ENCODE measurements at places on chromosomes 1 and 21.

GRCh38 chr1:115534106-115534505 is 107.7 kb upstream of the VANGL1 start:
- no peak for DNase-seq

- no peak for DNase-seq
These were observed 109.1 kb downstream of the HHAT start for GRCh38 chr1:210437781-210438180.

DNA sequence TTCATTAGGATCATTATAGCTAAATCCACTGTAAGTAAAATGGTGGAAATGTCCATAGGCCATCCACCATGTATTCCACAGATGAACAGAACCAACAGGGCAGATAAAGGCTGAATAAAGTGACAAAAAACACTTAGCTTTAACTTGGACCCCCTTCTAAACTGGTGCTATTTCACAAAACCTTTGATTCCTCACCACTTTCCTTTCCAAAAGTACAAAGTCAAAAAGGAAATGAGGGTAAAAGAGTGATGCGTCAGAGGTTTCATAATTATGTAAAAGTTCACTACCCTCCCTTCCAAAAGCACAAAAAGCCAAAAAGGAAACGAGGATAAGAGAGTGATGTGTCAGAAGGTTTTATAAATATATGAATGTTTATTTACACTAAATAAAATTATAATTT is 172.2 kb downstream of the TBX15 start:
- DNase-seq: no peak

GRCh38 chr1:42938645-42939615 is 19.7 kb downstream of the SLC2A1 start:
- DNase-seq: no peak

GRCh38 chr1:94783342-94784189 is 36.6 kb upstream of the SLC44A3 start:
- DNase-seq: no peak

DNA sequence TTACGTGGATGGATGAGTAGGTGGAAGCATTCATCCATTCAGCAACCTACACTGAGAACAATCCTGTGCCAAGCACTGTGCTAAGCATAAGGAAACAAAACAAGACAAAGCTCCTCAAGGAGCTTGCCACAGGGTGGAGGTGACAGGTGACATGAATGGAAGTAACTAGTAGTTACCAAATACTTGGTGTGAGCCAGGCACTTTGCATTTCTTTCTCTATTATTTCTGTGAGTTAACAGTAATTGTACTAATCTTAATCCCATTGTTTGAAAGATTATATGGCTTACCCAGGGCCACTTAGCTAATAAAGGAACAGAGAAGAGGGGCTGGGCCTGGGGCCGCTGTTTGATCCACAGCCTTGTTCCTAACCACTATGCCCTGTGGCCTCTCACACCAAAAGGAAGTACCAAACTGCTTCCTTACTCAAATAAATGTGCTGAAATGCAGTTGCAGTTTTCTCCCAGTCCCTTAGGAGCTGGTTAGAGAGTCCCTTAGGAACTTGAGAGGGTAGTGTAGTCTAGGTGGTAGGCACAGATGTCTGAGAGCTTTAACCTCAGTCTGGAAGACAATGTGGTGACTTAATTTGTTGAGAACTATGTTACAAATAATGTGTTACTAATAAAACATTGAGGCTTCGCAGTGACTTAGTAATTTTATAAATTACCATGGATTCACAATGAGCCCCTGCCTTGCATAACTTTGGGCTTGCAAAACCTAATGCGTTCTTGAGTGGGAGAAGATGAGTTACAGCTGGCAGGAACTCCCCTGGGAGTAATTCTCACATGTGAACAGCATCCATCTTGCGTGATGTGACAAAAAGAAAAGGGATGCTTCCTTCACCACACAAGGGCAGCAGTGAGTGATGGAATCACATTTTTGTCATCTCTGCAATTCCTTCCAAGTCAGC is 69.8 kb downstream of the MPZL1 start:
- no peak for DNase-seq

GRCh38 chr1:159889821-159890252 is 10.1 kb downstream of the CFAP45 start:
- DNase-seq: no peak

GRCh38 chr1:14773396-14774025 is 175.0 kb downstream of the KAZN start:
- no peak for DNase-seq

DNA sequence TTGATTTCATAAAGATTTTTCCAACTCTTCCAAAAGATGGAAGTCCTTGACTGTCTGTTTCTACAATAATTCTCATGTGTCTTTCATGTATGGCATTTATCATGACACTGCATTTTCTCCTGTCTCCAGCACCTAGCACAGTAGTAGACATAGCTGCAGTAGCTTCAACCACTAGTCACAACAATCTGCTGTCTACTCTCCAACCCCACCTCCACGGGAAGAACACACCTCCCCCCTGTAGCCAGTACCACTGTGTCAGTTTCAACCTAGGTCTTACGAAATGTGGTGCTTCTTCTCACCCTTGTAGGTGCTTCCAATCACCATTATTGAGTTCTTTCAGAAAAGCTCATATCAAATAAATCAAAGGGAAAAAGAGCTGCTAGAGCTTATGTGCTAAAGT is 425.1 kb upstream of the ADAMTS5 start:
- DNase-seq: no peak

DNA sequence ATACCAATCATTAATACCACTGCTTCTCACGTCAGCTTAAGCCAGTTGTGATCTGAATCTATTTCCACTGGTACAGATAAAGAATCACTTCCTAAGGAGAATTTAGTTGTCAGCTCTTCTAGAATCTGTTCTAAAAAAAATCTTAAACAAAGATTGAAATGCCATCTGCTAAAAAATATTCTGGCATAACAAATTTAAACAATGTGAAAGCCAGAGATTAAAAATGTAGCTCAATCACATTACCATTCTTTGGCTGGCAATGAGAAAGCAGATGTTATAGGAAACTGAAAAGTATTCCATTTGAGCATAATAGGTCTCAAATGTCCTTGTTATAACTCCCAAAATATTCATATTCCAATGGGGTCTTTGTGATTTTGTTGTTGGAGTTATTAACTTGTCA is 21.7 kb upstream of the LRRC8B start:
- DNase-seq: no peak

GRCh38 chr1:99554727-99555126 is 91.2 kb upstream of the PALMD start:
- DNase-seq: no peak

- DNase-seq: no peak
These were observed 60.1 kb downstream of the DIPK1A start for GRCh38 chr1:92901126-92901525.

GRCh38 chr1:81549588-81550127 is 251.1 kb upstream of the ADGRL2 start:
- no peak for DNase-seq

DNA sequence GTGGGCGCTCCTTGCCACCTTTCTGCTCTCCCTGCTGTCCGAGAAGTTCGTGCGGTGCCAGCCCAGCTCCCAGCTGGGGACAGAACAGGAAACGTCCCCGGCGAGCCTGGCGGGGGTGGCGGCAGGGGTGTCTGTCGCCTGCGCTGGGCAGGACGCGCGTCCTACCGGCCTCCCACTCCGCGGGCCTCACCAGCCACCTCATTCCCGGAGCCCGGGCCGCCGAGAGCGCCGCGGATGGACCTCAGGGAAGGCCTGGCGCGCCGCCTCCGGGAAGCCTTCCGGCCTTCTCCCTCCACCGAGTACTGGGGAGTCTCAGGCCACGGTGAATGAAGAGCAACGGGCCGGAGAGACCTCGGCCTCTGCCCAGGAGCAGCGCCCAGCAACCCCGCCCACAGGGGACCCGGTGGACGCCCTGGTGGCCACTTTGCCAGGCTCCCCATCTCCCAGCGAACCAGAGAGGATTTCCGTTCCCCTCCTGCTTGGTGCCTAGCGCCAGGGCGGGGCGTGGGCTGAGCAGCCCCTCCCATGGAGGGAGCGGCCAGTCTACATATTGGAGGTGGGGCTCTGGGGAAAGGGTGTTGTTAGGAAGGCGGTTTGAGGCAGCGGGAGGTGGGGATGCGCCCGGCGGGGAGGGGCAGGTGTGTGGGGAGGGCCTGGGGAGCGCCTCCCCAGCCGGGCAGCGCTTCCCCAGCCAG is 9.5 kb upstream of the TNFRSF14 start:
- DNase-seq: peak; percentile 70

DNA sequence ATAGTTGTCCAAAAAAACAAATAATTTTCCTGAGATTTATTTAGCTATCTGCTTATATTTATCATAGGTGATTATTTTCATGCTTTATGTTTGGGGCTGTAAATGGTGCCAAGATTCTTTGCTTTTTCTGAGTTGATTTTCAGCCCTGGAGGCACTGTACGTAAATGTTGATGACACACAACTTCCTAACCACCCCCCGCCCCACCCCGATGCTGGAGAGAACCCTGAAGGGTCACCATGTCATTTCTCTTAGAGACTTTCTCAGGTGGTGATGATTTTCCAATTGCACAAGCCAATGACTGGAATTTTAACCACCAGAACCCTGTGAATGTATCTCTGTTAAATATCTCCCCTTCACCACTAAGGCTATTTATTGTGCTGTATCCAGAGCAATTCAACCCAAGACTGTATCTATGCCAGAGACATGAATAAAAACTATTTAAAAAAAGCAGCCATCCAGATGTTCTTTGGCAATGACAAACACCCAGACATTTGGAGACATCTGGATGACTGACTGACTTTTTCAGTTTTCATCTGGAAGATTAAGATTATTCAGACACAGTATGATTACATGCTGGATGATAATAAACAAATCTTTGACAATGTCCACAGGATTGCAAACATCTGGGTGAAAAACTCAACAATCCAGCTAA is 346.0 kb downstream of the LMX1A start:
- DNase-seq: no peak

DNA sequence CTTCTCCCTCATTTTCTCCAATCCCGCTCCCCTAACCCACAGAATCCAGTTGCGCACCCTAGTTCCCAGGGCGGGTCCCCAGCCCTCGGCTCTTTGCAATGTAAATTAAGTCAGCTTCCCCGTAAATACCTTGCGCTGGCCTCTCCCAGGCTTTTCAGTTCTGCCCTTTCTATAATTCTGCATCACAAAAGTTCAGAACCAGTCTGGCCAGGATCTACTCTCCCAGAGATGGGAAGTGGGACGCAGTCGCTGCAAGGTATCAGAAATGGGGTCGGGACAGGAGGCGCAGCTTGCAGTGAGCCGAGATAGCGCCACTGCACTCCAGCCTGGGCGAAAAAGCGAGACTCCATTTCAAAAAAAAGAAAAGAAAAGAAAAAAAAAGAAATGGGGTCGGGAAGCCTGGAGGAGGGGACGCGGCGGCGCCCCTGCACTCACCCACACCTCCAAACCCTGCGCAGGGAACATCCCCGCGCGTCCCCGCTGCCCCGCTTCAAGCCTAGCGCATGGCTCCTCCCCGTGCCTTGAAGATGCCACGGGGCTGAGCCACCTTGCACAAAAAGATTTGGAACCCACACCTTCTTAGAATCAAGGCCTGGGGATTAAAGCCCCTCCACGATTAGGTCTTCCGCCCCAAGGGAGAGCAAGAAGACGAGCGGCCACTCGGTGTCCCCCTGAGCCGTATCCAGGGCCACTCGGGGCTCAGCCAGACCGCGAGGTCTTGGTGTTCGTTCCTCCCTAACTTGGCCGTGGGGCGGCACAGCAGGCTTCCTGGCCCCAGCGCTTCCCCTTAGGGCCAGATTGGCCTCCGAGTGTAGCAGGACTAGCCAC is 27.2 kb upstream of the ITLN2 start:
- DNase-seq: no peak

DNA sequence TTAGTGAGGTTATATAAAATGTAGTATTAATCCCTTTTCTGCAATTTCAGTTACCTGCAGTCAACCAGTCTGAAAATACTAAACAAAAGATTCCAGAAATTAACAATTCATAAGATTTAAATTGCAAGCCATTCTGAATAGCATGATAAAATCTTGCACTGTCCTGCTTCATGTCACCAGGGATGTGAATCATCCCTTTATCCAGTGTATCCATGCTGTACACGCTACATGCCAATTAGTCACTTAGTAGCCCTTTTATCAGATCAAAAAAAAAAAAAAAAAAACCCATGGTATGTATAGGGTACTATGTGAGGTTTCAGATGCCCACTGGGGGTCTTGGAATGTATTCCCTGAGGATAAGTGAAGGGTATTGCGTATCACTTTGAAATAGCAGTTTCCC is 191.3 kb upstream of the HP1BP3 start:
- DNase-seq: no peak

GRCh38 chr1:88697503-88697902 is 13.4 kb downstream of the PKN2 start:
- DNase-seq: no peak

GRCh38 chr21:16047904-16048303 is 318.1 kb downstream of the USP25 start:
- DNase-seq: no peak

DNA sequence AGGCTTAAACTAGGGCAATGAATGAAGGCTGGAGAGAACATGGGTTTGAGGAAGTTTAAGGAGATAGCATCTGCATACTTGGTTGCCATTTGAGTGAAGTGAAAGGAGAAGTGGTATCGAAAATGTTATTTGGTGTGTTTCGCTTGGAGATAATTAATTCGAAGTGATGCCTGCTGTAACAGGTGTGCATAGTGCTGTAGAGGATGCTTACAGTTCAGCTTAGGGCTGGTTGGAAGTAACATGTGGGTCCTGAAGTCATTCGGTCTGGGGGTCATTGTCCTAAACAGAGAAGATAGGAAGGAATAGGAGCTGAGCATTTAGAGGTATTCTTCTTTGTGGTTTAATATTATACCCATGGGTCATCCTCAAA is 301 bp upstream of the NUDT17 start:
- DNase-seq: no peak

GRCh38 chr1:52928015-52928404 is 934 bp downstream of the SCP2 start:
- no peak for DNase-seq

GRCh38 chr1:41855713-41856112 is 63.0 kb downstream of the HIVEP3 start:
- DNase-seq: no peak

DNA sequence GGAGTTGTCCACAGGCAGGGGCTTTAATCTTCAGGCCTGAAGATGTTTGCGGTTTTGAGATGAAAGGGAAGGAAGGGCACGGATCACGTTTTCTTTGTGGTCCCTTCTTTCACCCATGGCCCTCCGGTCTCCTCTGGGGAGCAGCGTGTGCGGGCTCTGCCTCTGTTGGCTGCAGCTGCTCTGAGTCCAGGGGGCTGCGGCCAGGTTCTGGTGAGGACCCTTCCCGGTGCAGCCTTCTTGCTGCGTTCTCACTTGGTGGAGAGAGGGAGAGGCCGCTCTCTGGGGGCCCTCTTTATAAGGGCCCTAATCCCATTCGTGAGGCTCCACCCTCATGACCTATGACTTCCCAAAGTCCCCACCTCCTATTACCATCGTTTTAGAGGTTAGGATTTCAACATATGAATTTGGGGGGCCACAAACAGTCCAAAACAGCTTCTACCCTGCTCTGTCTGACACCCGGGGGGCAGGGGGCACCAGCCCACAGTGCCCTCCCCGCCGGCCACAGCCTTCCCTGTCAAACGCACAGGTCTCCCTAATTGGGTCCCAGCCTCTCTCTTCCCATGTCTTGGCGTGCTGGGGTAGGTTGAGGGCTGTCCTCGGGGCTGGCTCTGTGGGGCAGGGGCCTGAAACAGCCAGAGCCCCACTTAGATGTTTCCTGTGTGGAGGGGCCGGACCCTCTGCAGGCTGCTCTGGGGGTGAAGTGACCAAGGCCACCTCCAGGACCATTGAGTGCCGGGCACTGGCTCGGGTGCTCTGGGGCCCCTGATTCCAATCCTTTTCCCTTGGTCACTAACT is 100.1 kb upstream of the C1orf174 start:
- DNase-seq: no peak

GRCh38 chr1:198734323-198735008 is 95.6 kb downstream of the PTPRC start:
- DNase-seq: no peak
